ENCODE measurements at places on chromosomes 4 and X. TPM values are rescaled to one million over a fixed set of nuclear protein-coding genes. Genes with fewer than 3 reads are reported as not detected.

Gene HSFX2
- not detected for total RNA-seq

- DNase-seq, result peak; percentile 61
Measured at GRCh38 chr4:5469151-5469775, 239.1 kb downstream of the EVC2 start.

- no peak for DNase-seq
Measured at GRCh38 chrX:40169193-40170101, 71.7 kb upstream of the BCOR start.

- peak; percentile 79 for DNase-seq
Measured at GRCh38 chrX:88284844-88285243, 462.2 kb upstream of the CPXCR1 start.

All from left lobe of liver (tissue), 2 donors.